ENCODE measurements at places on chromosomes 13 and 19. TPM values are rescaled to one million over a fixed set of nuclear protein-coding genes. Genes with fewer than 3 reads are reported as not detected.
A peak's percentile ranks its signal among the peaks of the same experiment; 100 is the strongest.

- no peak for DNase-seq
These were observed 56.1 kb downstream of the MRPL57 start for GRCh38 chr13:21232599-21232998.

Gene ALG11
- 17.9 TPM for total RNA-seq

Gene IFI30
- total RNA-seq, result 4.6 TPM

- peak; percentile 67 for DNase-seq
These were observed 38.4 kb downstream of the BRD4 start for GRCh38 chr19:15293781-15294491.
